ENCODE measurements at places on chromosomes 3 and 15.

DNA sequence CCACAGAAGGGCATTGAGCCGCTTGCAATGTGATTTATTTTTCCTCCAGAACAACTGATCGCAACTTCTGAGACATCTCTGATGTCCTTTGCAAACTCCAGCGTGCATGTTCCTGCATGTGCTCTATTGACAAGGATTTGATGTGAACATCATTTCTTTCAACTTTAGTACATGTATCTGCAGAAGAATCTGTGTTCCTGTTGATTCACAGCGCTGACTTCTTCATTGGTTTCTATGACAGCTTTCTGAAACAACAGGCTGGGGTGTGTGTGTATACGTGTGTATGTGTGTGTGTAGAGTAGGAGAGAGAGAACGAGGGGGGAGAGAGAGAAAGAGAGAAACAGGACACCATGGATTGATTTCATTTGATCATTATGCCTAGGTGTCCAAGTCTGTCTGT lies 56.7 kb upstream of the CMTM8 start:
- no peak for DNase-seq

- DNase-seq: no peak
Measured at GRCh38 chr15:66928784-66929183, 136.6 kb upstream of the SMAD3 start.

DNA sequence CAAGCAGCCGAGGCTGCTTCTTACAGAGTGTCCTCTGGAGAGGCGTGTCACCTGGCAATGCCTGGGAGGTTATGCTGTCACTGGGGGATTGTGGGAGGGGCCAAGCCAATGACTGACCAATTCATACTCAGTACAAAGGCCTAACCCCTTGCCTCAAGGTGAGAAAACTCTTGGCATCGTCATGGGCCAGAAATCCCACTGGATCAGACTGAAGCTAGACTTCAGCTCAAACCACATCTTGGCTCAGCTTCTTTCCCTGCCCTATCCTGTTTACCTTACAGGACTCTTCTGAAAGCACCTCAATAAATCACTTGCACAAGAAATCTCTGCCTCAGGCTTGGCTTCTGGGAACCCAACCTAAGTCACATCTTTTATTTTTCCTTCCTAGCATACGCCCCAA lies 9.5 kb downstream of the ANAPC13 start:
- no peak for DNase-seq

DNA sequence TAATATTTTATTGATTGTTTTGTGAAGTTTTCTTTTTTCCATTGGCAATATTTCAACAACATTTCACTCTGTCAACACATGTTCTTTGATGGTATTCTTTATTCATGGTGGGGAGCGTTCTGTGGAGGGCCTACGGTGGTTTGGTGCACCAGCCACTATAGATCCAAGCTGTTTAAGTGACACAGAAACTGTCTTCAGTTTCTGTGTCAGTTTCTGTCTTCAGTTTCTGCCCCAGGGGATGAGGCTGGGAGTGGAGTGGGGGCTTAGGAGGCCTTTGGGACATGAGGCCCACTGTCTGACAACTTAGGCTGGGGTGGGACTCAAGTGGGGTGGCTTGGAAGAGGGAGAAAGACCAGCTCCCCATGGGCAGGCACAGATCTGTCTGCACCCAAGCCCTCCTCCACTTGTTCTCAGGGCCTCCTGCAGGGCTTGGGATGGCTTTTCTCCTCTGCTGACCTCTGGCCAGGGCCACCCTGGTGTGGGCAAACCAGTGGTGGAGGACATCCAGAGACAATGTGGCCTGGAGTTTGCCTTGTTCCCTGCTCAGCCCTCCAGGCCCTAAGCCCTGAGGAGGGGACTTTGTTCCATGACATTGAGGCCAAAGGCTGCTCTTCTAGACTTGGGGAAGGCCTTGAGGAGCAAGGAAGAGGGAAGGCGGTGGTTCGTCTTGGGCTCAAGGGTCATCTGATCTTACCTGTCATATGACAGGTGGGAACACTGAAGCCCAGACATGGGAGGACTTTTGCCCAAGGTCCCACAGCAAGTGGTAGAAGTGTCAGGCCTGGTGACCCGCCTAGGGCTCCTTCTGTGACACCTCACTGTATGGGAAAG lies 60.3 kb upstream of the SMAD6 start:
- DNase-seq: no peak

DNA sequence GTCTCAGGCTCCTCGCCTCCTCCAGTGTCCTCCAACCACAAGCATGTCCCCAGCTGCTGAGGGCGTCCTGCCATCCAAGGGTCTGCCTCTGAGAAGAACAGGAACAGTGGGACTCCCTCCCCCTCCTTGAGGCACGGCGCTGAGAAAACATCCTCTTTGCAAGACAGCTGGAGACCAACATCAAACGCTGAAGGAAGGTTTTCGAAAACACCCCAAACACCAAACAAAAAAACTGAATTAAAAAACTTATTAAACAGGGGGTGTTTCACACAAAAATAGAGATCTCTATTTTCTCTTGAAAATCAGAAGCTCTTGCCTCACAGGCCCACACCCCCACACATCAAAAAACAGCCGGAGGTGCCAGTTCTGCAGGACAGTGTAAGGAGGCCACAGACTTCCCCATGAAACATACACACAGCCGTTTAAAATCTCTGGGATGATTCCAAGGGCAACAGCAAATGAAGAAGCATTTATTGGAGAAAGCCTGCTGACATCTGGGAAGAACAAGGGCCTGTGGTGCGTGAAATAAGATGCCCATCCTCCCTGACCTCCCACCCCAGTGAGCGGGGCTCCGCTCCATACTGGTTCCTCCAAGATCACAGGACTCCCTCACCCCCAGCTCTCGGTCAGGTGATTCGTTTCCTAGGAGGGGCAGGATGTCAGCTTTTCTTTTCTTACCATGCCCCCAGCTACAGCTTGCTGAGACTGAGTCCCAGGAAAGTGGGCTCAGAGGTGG lies 71.3 kb downstream of the NUP210 start:
- DNase-seq: no peak

- DNase-seq: no peak
Measured at GRCh38 chr3:61463191-61463590, 98.2 kb upstream of the PTPRG start.

GRCh38 chr3:44932986-44933944 lies 42.7 kb downstream of the ZDHHC3 start:
- DNase-seq: no peak

DNA sequence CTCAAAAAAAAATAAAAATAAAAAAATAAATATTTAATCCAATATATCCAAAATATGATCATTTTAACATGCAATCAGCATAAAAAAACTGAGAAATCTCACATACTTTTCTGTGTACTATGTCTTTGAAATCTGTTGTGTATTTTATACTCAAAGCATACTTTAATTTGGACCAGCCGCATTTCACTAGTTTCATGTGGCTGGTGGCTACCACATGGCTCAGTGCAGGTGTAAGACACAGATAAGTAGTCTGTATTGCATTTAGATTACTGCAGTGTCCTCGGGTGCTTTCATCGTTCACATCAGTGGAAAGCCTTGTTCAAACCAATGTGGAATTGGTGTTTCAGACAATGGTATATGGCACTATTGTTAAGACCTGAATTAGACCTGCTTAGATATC lies 11.0 kb downstream of the CRTC3 start:
- DNase-seq: no peak

- DNase-seq: no peak
Measured at GRCh38 chr3:17459470-17459993, 282.9 kb downstream of the TBC1D5 start.

DNA sequence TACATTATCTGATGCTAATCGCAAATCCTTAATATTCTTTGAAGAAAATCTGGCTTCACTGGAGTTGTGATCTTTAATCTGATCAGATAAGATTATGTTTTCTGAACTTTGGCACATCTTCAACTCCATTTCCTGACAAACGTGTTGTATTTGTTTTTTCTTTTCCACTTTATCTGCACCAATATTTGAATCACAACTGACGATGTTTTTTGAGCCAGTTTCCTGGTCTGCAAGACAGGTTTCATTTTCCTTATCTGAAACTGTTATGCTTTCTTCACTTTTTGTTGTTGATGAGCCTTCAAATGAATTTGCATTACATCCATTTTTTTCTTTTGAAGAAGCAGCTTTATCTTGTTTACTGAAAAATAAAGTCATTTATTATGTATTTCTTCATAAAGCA lies 101.5 kb downstream of the ZNF280D start:
- no peak for DNase-seq

GRCh38 chr3:135784557-135784956 lies 181.0 kb upstream of the PPP2R3A start:
- DNase-seq: no peak

DNA sequence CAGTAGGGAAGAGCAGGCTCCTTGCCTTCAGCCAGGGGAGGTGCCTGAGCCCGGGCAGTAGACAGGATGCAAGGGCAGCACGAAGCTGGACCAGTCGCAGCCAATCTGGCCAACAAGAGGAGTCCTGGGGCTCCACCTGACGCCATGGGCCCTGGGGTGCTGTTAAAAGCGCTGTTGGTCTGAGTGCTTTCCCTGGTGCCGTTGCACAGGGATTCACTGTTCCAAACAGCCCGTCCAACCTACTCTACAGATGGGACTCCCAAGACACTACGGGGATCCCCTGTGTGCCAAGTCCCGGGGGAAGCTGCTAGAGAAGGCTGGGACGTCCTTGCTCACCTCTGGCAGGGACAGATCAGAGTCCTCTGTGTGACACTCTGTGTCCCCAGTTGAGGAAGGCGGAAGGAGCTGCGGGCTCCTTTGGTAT lies 632 bp downstream of the CTSH start:
- DNase-seq: no peak

DNA sequence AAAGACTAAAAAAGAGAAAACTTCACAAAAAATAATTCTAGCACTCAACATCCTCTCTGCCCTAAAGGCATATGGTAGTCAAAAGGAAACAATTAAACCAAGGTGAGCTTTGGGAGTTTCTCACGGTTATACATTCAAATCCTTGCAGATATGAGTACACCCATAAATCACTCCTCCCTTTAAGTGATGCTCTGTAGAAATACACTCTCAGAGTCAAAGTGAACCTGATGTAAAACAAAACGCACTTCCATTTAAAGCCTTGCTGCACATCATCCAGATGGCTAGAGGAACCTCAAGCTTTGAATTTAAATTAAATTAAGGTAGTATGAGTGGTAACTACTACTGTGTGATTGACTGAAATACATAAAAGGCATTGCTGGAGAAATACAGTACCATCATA lies 36.0 kb upstream of the AADAC start:
- no peak for DNase-seq

GRCh38 chr3:19539518-19540392 lies 391.4 kb downstream of the KCNH8 start:
- DNase-seq: no peak

DNA sequence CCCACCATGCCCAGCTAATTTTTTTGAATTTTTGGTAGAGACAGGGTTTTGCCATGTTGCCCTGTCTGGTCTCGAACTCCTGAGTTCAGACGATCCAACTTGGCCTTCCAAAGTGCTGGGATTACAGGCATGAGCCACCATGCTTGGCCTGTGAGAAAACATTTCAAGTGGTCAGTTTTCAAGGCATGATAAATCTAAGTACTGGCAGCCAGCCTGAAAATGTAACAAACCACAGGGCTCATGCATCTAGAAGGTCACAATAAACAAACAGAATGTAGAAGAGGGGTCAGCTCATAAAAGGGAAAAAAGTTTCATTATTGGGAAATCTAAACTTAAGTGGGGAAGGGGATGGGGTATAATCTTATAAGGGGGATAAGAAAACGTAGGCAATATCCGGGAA lies 39.9 kb downstream of the PPCDC start:
- DNase-seq: peak; percentile 15

DNA sequence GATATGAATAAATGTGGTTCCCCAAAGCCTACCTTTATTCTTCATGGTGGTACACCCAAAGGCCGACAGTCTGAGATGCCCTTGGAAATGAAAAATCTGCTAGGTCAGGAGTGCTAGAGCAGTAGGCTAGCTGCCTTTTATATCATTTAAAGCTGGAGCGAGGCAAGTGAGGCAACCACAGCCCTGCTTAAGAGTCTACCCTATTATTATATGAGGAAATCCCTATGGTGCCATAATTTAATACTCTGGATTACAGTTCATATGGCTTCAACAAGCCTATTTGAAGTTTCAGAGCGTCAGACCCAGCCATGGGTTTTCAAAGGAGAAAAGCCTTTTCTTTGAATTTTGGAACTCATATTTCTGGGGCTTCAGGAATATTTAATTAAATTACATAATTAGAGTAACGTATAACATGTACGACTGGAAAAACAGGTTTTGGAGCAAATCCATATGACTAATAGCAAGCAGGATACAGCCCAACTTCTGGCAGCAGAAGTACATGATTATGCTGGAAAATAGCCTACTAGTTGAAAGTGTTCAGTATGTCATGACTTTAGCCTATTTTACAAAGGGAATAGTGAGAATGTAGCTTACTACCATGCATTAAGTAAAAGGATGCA lies 18.0 kb upstream of the SLTM start:
- no peak for DNase-seq
